T-helper 2 cell treated with Interferon-gamma antibody and Interleukin-4, amounts not matched to agents 100 ng/mL and 5 ng/mL, for 36 hours (primary cell): ENCODE measurements at places on chromosomes 13 and 19. TPM values are rescaled to one million over a fixed set of nuclear protein-coding genes. Genes with fewer than 3 reads are reported as not detected.

CADM4 gene
- total RNA-seq = 0.16 TPM in 2 replicates

LIN37 gene
- total RNA-seq = 10.8 and 15.2 TPM in 2 replicates

KLHL1 gene
- not detected in 2 replicates for total RNA-seq

IL17D gene
- total RNA-seq = 0.09 and 0.18 TPM in 2 replicates

COL4A1 gene
- total RNA-seq = not detected in 2 replicates

TIMM29 gene
- 22.7 and 22.8 TPM in 2 replicates for total RNA-seq

ZNF850 gene
- total RNA-seq = 5.6 and 5.9 TPM in 2 replicates

ZNF527 gene
- total RNA-seq = 4.8 and 5.0 TPM in 2 replicates

PTPRH gene
- not detected in 2 replicates for total RNA-seq

CLEC17A gene
- not detected in 2 replicates for total RNA-seq

RETN gene
- 0.55 TPM in 1 of 2 replicates, not detected in the other for total RNA-seq

SOHLH2 gene
- total RNA-seq = not detected in 2 replicates

ZNF541 gene
- total RNA-seq = 0.39 and 0.50 TPM in 2 replicates

LRG1 gene
- 0.18 and 0.30 TPM in 2 replicates for total RNA-seq

KASH5 gene
- 0.23 and 0.43 TPM in 2 replicates for total RNA-seq

CHMP2A gene
- total RNA-seq = 122 and 124 TPM in 2 replicates

DACH1 gene
- 0.05 TPM in 1 of 2 replicates, not detected in the other for total RNA-seq
